ENCODE measurements at places on chromosomes 6 and 20. TPM values are rescaled to one million over a fixed set of nuclear protein-coding genes. Genes with fewer than 3 reads are reported as not detected.

SNAP25 gene
- not detected for total RNA-seq

PDYN gene
- not detected for total RNA-seq

LY6G6D gene
- not detected for total RNA-seq

OVOL2 gene
- total RNA-seq = not detected

DNA sequence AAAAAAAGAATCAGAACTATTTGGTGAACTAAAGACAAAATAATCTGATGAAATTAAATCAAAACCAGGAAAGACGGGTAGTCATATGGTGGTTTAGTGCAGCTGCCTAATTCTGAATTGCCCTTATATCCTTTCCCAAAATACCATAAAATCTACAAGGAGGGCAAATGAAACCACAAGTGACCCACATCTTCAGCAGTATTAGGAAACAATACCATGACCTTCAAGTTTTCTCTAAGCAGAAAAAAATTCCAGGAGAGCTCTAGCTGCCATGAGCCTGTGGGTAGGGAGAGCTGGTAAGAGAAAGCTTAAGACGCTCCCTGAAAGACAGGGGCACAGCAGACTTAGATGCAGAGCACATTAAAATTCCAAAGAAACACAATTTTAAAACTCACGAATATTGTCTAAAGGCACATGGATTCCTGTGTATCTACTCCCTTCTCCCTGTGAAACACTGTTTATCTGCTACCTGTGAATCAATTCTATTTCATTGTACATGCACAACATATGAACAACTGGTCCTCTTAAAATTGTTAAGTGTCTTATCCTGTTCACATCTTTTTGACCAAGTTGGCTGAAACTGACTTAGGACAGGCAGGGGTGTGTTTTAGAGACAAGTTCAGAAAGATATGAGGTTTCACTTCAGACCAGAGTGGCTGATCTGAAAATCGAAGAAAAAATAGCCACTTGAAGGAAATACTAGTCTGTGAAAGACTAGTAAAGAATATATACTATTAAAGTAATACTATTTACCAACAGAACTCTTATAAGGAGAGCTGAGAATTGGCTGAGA lies 153.6 kb upstream of the SHLD1 start:
- DNase-seq = no peak

RALGAPA2 gene
- total RNA-seq = 36.1 TPM

SLC22A16 gene
- total RNA-seq = not detected

NKAPL gene
- total RNA-seq = not detected

- no peak for DNase-seq
Measured at GRCh38 chr20:61502433-61502832, 250.4 kb downstream of the CDH4 start.

- no peak for DNase-seq
Measured at GRCh38 chr6:145028144-145028818, 707.0 kb downstream of the EPM2A start.

DNA sequence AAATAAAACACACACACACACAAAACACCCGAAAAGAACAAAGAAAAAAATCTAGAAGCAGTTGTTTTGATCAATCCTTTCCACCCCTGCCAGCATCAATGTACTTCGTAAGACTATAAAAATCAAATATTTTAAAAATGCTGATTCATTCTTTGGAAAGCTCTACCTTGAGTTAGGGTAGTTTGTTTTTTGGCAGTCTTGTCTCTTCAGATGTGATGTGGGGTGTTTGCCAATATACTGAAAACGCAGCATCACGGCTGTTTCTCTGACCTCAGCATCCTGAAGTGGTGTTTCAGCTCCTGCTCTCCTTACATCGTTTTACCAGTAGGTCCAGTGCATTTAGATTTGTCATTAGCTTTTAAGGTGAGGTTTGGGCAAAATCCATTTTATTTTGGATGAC lies 526.0 kb downstream of the UTRN start:
- DNase-seq = no peak

- DNase-seq = no peak
Measured at GRCh38 chr6:56764081-56764566, 121.4 kb upstream of the DST start.

- DNase-seq = no peak
Measured at GRCh38 chr6:35024551-35025054, 116.5 kb downstream of the TCP11 start.

GRCh38 chr20:655726-656624 lies 3.0 kb upstream of the SRXN1 start:
- DNase-seq = no peak

PTGIS gene
- 0.23 TPM for total RNA-seq

OPN5 gene
- not detected for total RNA-seq

GGTLC1 gene
- not detected for total RNA-seq

CD24 gene
- total RNA-seq = 0.88 TPM
